Smooth muscle cell of the pulmonary artery (primary cell): ENCODE measurements at places on chromosomes 11 and 22. TPM values are rescaled to one million over a fixed set of nuclear protein-coding genes. Genes with fewer than 3 reads are reported as not detected.

Gene GNAZ
- 1.5 and 3.1 TPM in 2 replicates for total RNA-seq

Gene MUC5AC
- total RNA-seq, result not detected in 2 replicates

Gene PRR5
- total RNA-seq, result 1.8 and 2.3 TPM in 2 replicates

Gene GALNT18
- 8.1 and 9.0 TPM in 2 replicates for total RNA-seq

Gene KRTAP5-2
- not detected in 2 replicates for total RNA-seq
